ENCODE measurements at places on chromosomes 12 and 14.
A peak's percentile ranks its signal among the peaks of the same experiment; 100 is the strongest.

DNA sequence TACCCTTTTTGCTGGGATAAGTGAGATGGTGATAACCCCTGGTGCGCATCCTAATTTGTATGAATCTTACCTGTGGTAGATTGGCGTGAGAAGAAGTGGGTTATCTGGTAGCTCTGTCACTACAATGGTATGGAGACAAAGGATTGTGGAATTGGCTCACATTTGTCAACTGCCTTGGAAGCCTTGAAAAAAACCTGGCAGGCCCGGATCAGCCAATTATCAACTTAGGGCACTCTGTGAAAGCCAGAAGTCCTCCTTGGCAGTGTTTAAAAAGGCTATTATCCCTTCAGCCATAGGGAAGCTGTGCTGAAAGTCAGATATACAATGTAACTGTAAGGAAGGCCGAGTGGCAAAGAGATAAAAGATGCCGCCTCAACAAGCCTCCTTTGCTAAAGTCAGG is 56.5 kb downstream of the WASHC3 start:
- H3K27me3 ChIP-seq = no peaks in the 10 kb centered on the region
- no peak overlapping the region for H3K4me3 ChIP-seq

DNA sequence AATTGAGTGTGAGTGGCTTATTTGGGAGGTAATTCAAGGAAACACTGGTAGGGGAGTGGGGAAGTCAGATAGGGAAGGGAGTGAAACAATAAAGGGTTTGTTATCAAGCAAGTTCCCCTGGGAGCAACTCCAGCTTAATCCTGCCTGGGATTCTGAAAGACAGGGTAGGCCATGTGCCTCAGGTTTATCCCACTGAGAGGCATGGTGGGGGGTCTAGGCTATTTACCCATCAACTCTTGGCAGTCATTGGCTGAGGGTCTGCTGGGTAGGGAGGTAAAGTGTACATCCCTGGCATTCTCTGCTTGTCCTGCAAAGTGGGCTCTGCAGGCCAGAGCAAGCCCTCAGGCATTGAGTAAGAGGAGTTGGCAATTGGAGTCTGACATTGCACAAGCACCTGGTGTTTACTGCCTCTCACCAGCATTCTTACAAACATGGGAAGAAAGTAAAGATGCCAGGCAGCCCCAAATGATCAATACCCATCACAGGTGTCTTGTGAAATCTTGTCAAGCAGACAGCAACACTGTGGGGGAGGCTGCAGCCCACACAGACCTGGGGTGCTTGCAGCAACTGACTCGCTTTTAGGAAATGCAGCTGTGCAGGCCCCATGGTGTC is 169.3 kb downstream of the KTN1 start:
- no peak for DNase-seq
- H3K4me3 ChIP-seq = no peak overlapping the region
- H3K4me1 ChIP-seq = no peaks in the 10 kb centered on the region
- H3K27me3 ChIP-seq = no peaks in the 10 kb centered on the region

DNA sequence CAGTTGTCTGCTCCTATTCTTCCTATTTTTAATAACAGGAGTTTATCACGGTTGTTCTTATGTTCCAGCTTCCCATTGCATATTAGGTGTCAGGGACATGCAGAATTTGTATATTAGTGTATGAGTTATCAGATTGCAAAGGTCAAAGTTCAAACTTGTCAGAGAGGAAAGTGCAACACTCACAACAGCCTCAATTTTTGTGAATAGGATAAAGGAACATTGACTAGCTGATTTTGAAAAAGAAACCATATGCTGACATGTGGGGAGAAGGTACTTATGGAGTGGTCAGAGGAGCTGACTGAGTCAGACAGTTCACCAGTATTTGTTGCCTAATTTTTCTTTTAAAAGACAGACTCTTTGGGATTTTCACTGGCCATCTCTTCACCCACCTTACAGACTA is 222.1 kb downstream of the C12orf50 start:
- H3K27me3 ChIP-seq = no peaks in the 10 kb centered on the region
- H3K4me1 ChIP-seq = peaks cover 10% of the 10 kb centered on the region
- no peak overlapping the region for H3K27ac ChIP-seq
- no peak for DNase-seq
- H3K36me3 ChIP-seq = no peaks in the 10 kb centered on the region
- H3K4me3 ChIP-seq = no peak overlapping the region

DNA sequence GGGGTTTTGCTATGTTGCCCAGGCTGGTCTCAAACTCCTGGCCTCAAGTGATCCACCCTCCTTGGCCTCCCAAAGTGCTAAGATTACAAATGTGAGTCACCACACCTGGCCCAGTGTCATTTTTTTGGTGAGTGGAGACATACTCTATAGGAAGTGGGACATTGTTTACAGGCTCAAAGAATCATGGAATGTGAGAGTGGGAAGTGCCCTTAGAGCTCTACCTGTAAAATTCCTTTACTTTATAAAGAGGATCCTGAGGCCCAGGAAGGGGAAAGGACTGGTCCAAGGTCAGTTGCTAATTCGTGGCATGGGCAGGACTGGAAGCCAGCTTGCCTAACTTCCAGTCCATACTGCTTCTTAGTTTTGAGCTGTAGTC is 8.7 kb upstream of the ADCK1 start:
- H3K36me3 ChIP-seq = no peaks in the 10 kb centered on the region
- DNase-seq = no peak
- no peak overlapping the region for H3K4me3 ChIP-seq
- no peaks in the 10 kb centered on the region for H3K4me1 ChIP-seq

DNA sequence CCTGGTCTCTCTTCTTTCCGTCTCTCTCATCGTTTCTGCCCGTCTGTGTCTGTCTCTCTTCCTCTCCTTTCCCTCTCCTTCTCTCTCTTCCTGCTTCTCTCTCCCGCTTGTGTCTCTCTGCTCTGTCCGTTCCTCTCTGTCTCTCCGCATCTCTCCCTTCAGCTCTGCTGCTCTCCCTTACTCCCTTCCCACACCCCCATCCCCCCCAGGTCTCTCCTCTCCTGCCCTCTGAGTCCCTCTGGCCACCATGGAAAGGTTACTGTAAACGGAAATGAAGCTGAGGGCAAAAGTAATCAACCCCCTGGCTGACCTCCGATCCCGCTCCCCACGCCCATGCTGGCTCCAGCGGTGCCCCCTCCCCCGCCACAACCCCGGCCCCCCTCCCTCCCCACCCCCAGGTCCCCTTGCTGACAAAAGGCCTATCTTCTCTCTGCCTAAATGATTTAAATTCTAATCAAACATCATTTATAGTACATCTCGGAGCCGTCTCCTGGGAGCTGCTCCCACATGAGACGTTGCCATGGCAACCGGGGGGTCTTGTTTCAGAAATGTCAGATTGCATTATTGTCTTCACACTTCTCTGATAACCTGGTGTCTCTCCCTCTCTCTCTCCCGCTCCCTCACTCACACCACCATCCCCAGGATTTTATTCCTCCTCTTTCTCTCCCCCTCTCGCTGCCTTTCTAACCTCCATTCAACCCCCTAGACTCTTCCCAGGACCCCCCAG is 203.8 kb downstream of the RBM19 start:
- DNase-seq = no peak
- H3K4me1 ChIP-seq = no peaks in the 10 kb centered on the region
- H3K27ac ChIP-seq = no peak overlapping the region
- H3K36me3 ChIP-seq = no peaks in the 10 kb centered on the region
- peaks cover 47% of the 10 kb centered on the region for H3K27me3 ChIP-seq

- H3K27ac ChIP-seq = peak overlapping the region; percentile 93
- H3K4me1 ChIP-seq = peaks cover 56% of the 10 kb centered on the region
- no peaks in the 10 kb centered on the region for H3K27me3 ChIP-seq
- peak overlapping the region; percentile 79 for H3K4me3 ChIP-seq
- DNase-seq = no peak
- no peaks in the 10 kb centered on the region for H3K36me3 ChIP-seq
These were observed 1.6 kb downstream of the KMT2D start for GRCh38 chr12:49059045-49059298.

DNA sequence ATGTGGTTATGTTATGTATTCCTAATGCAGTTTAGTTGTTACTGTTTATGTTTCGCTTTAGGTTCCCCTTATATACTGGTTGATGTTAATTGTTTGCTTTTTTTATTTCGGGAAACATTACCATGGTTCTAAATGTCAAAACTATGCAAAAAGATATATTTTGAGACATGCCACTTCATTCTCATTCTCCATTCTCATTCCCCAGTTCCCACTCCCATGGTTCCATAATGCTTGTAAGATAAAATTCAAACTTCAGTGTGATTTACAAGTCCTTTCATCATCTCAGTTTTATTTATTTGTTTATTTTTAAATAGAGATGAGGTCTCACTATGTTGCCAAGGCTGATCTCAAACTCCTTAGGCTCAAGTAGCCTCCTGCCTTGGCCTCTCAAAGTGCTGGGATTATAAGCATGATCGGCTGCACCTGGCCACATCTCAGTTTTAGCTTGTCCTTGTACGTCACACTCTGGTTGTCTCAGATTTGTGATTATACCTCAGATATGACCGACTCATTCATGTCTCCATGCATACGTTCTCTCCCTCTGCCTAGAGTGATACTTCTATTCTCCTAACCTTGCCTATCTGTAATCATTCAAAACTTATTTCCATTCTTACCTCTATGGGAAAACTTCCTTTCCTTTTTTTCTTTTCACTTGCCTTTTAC is 407.8 kb upstream of the RGS6 start:
- H3K27me3 ChIP-seq = no peaks in the 10 kb centered on the region
- no peak for DNase-seq
- no peak overlapping the region for H3K4me3 ChIP-seq
- H3K4me1 ChIP-seq = peaks cover 2% of the 10 kb centered on the region

- DNase-seq = no peak
- no peak overlapping the region for H3K4me3 ChIP-seq
- peaks cover 52% of the 10 kb centered on the region for H3K4me1 ChIP-seq
- no peaks in the 10 kb centered on the region for H3K27me3 ChIP-seq
These were observed 95.3 kb downstream of the FGD4 start for GRCh38 chr12:32494656-32495055.

DNA sequence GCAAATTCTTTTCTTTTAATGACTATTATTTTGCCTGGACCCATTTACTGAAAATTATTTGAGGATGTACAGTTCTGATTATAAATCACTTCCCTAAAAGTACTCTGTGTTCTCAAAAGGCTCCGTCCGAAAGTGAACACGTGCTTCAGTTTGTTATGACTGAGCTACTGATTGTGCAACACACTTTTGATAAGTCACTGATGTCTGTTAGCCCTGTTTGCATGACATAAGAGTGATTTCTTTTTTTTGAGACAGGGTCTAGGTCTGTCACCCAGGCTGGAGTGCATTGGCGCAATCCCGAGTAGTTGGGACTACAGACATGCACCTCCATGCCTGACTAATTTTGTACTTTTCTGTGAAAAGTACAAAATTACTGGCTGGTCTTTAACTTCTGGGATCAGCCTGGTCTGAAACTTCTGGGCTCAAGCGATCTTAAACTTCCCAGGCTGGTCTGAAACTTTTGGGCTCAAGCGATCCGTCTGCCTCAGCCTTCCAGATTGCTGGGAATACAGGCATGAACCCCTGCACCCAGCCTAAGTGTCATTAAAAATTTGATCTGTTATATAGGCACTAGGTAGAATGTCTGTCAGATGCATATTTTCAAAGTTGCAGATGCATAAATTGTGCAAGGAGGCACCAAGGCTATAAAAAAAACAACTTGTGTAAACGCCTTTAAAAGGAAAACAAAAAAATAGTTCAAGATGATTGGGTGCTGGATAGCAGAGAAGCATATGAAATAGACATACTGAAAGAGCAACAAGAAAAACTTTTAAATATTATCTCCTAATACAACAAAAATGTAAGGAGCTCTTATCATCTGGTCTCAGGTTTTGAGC is 111.5 kb downstream of the SRGAP1 start:
- H3K36me3 ChIP-seq = no peaks in the 10 kb centered on the region
- H3K4me1 ChIP-seq = no peaks in the 10 kb centered on the region
- H3K27me3 ChIP-seq = no peaks in the 10 kb centered on the region

DNA sequence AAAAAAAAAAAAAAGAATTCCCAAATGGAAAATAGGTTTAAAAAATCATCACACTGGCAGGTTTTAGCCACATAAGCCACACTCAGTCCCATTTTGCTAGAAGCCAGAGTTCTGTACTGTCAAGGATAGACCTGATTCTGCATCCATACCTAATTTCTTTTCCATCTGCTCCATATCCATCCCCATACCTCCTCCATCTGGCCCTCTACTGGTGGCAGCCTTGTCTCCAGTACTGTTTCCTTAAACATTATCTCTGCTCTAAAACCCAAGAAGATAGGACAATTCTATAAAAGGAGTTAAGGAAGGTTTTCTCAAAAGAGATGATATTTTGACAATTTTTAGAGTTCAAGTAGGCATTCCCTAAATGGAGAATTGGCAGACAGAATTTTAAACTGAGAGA is 26.0 kb upstream of the RXYLT1 start:
- H3K4me3 ChIP-seq = no peak overlapping the region
- H3K27ac ChIP-seq = no peak overlapping the region
- DNase-seq = no peak
- H3K4me1 ChIP-seq = no peaks in the 10 kb centered on the region
- no peaks in the 10 kb centered on the region for H3K27me3 ChIP-seq

DNA sequence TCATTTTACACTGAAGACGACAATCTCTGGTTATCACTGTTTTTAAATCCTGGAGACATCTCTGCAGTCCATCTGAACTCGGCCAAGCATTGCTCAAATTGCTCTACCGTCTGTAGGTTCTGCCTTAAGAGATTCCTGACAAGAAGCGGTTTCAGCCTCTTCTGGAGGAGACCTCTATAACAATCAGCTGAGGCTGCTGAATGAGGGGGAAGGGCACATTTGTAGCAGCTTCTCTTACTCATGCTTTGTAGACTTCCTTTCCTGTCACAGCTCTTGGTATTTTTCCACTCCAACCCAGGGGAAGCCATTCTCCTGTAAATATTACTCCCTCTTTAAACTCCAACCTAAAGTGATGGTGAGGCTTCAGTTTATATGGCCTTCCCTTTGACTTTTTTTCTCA is 3.0 kb downstream of the ARG2 start:
- no peaks in the 10 kb centered on the region for H3K36me3 ChIP-seq
- peak overlapping the region; percentile 55 for H3K27ac ChIP-seq
- H3K4me3 ChIP-seq = no peak overlapping the region

- no peaks in the 10 kb centered on the region for H3K27me3 ChIP-seq
- DNase-seq = no peak
- H3K4me3 ChIP-seq = no peak overlapping the region
- H3K27ac ChIP-seq = no peak overlapping the region
- H3K36me3 ChIP-seq = no peaks in the 10 kb centered on the region
These were observed 24.4 kb upstream of the KITLG start for GRCh38 chr12:88604646-88605045.

- no peaks in the 10 kb centered on the region for H3K27me3 ChIP-seq
- no peaks in the 10 kb centered on the region for H3K4me1 ChIP-seq
- H3K4me3 ChIP-seq = no peak overlapping the region
- H3K36me3 ChIP-seq = no peaks in the 10 kb centered on the region
- H3K27ac ChIP-seq = no peak overlapping the region
These were observed 26.5 kb upstream of the CRADD start for GRCh38 chr12:93650626-93651025.

DNA sequence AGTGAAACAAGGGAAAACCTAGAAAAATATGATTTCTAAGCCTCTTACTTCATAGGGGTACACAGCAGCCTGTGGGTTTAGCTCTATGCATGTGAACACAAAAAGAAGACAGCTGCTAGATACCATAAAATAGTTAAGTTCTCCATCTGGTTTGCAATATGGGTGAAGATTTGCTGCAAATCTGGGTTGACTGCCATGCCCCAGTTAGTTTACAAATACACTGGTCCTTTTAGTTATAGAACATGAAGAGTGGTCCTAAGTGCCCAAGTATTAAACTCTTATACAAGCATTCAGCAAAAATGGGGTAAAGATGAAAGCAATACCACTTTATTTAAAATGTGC is 176.1 kb downstream of the AEBP2 start:
- no peaks in the 10 kb centered on the region for H3K36me3 ChIP-seq
- H3K4me3 ChIP-seq = no peak overlapping the region
- no peaks in the 10 kb centered on the region for H3K4me1 ChIP-seq
- no peaks in the 10 kb centered on the region for H3K27me3 ChIP-seq
- no peak for DNase-seq

All from tibial nerve (tissue), 4 donors.